ENCODE measurements at places on chromosomes 12 and 14.
A peak's percentile ranks its signal among the peaks of the same experiment; 100 is the strongest.

- no peak for DNase-seq
Observed at GRCh38 chr12:104756901-104757300, 201.2 kb downstream of the SLC41A2 start.

GRCh38 chr14:99271951-99272631 lies at the start of gene BCL11B:
Gene BCL11B (minus strand): TSS chr14:99272197. CDS start chr14:99271218, 979 bp downstream.
- peak; percentile 68 for DNase-seq

DNA sequence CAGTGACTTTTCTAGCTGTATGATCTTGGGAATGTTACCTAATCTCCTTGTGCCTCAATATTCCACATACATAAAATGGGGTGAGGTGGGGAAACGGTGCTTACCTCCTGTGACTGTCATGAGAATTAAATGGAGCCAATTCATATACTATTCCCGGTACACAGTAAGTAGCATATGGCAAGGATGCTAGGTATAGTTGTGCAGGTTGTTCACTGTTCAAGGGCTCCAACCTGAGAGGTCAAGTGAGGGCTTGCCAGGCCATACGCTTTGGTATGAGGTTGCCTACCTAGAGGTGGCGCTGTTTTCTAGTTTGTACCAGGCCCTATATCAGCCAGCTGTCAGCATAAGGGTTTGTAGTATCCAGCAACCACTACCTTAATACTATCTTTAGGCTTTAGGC lies 3.6 kb upstream of the BATF start:
- no peak for DNase-seq

- DNase-seq = no peak
Observed at GRCh38 chr12:106054049-106054448, 84.7 kb downstream of the NUAK1 start.

- DNase-seq = no peak
Observed at GRCh38 chr14:20794644-20795369, 7.8 kb downstream of the RNASE1 start.

GRCh38 chr14:29216268-29217232 lies 450.0 kb downstream of the FOXG1 start:
- DNase-seq = peak; percentile 51

Data from renal cortical epithelial cell (primary cell).